Naive thymus-derived CD4-positive, alpha-beta T cell (primary cell): ENCODE measurements at places on chromosomes 16 and 17. TPM values are rescaled to one million over a fixed set of nuclear protein-coding genes. Genes with fewer than 3 reads are reported as not detected.

FN3K gene
- total RNA-seq: 4.1 and 6.1 TPM in 2 replicates

DNA sequence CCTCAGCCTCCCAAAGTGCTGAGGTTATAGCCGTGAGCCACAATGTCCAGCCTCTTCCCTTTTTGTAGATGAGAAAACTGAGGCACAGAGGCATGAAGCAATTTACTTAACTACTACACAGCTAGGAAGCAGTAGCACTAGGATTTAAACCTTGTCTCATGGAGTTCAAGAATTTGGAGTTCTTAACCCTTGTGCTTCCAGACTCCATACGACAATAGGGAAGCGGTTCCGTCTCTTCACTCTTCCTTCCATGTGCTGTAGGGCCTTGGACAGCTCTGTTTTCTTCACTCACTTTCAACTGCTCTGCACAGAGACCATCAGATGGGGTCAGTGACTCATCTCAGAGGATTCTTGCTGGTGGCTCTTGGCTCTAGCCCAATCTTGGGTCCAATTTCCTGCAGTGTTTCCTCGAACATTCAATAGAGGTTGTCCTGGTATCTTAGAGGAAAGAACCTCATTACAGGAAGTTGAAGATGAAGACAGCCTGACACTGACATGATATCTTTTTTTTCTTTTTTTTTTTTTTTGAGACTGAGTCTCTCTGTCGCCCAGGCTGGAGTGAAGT, 19.3 kb downstream of the ITGAL start:
- no peaks in the 10 kb centered on the region for H3K27me3 ChIP-seq
- DNase-seq: no peak
- peak overlapping the region; percentile 34 for H3K27ac ChIP-seq
- no peaks in the 10 kb centered on the region for H3K4me1 ChIP-seq

MARVELD3 gene
- not detected in 2 replicates for total RNA-seq

- no peaks in the 10 kb centered on the region for H3K36me3 ChIP-seq
- H3K4me1 ChIP-seq: no peaks in the 10 kb centered on the region
- H3K4me3 ChIP-seq: no peak overlapping the region
- no peak overlapping the region for H3K27ac ChIP-seq
- no peak for DNase-seq
Observed at GRCh38 chr17:79913451-79913850, 74.2 kb upstream of the CBX4 start.

GRAP gene
- 45.6 TPM for total RNA-seq

DNA sequence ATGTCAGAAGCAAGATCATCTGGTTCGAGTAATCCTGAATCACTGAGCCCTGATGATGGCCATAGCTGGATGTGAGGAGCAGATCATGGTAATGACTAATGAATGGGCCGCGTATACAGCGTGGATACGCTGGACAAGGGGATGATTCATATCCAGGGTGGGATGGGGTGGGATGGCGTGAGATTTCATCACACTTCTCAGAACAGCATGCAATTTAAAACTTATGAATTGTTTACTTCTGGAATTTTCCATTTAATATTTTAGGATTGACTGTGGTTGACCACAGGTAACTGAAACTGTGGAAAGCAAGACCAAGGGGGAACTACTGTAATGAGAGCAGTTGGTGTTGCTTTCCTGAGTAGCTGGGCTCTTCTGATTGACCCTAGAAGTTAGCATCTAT, 225.5 kb downstream of the STX8 start:
- no peak for DNase-seq
- H3K4me1 ChIP-seq: no peaks in the 10 kb centered on the region
- H3K4me3 ChIP-seq: no peak overlapping the region
- H3K27me3 ChIP-seq: no peaks in the 10 kb centered on the region
- H3K27ac ChIP-seq: no peak overlapping the region
